ENCODE measurements at places on chromosomes 1 and 21.

DNA sequence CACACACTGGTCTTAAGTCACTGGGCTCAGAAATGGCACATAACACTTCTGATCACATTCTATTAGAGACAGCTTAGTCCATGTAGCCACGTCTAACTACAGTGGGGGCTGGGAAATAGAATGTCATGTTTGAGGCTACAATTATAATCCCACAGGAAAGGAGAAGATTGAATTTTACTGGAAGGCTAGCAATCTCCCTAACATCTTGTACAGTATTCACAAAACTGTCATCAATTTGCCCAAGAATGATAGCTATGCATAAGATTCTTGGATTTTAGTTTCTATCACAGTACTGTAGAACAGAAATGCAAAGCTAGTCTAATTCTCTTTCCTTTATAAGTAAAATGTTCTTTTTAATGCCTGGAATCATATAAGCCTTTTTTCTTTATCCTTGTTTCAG, 12.7 kb upstream of the ZMYM6 start:
- DNase-seq: no peak

DNA sequence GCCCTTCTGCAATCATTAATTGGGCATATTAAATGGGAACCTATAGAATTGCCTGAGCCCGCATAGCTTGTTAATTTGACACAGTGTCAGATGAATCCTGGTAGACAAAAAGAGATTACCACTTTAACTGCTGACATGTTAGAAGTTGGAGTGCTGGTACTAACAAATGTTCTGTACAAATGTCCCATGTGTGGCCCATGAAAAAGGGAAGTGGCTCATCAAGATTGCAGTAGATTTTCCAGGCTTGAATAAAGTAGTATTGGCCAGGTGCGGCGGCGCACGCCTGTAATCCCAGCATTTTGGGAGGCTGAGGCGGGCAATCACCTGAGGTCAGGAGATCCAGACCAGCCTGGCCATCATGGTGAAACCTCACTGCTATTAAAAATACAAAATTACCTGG, 45.6 kb downstream of the GNPAT start:
- no peak for DNase-seq

DNA sequence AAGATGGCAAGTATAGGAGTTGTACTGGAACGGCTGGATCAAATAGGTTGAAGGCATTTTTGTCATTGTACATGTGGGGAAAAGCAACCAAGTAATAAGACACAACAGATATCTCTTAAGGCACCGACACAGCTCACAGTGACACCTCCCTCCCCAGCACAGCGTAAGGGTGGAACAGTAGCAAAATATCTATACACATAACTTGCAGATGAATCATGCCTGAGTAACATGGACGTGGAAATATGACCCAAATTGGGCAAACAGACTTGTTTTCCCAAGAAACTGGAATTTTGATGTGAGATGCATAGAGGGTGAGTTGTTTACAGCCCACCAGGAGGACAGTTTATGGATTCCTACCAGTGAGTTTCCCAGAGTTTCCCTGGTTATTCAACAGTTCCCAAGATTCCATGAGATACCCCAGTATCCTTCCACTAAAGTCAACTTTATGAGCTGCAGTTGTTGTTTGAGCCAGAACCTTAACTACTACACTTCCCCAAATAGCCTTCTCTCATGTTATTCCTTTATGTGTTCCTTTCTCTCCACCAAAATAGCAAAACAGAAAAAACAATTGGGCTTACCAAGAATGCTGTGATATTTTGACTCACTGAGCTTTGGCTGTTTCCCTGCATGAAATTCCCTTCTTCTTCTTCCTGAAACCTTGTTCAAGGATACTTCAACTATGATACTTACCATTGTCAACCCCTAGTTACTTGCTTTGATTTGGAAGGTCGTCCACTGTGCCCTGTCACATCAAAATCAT, 7.1 kb upstream of the DR1 start:
- DNase-seq: no peak

DNA sequence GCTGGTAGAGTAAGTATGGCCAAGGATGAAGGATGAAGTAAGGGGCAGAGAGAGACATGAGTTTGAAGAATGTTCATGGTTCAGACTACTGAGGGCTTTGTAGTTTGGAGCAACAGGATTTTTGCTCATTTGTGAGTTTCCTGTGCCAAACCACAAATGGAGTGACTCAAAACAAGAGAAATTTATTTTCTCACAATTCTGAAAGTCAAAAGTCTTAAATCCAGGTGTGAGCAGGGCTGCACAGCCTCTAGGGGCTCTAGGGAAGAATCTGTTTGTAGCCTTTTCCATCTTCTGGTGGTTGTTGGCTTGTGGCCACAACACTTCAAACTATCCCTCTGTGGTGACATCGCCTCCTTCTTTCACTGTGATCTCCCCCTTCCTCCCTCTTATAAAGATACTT, 58.9 kb downstream of the RHOU start:
- no peak for DNase-seq

DNA sequence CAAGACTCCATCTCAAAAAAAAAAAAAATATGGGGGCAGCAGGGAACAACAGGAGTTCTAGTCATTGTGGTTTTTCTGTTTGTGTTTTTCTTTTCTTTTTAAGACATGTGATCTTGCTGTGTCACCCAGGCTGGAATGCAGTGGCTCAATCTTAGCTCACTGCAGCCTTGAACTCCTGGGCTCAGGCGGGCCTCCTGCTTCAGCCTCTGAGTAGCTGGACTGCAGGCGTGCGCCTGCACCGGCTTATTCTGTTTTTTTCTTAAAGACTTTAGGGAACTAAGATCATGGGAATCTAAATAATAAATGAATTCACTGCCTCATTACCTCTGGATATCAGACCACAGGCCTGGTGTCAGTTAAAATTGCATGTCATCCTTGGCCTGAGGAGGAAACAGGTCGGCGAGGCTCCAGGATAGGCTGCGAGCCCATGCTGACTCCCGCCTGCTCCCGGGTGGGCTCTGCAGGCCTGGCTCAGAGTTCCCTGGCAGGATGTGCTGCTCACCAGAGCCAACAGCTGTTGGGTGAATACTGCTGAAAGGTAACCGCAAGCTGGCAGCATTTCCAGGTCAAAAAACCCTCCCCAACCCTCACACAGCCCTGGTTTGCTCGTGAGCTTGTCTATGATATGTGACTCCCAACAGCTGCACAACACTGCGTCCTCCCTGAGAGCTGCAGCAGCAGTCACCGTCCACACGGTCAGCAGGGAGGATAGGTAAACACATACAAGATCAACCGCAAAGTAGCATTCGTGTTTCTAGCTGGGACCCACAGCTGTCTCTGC, 58.1 kb downstream of the SCCPDH start:
- DNase-seq: no peak

DNA sequence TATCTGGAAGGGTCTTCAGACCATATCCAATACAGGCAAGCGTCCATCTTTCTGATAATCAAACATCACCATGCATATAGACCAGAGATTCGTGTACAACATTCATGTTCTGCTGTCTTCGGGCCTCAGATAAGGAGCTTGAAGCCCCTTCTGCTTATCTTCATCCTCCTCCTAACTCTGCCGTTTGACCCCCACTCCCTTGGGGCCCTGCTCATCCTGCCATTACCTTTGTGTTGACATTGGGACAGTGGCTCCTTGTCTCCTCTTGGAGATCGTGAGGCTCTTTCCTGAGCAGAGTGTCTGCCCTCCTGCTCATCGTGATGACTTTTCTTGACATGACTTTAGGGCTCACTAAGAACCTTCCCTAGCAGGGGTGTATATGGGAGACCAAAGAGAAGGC, 37.3 kb downstream of the ACTL8 start:
- DNase-seq: no peak

DNA sequence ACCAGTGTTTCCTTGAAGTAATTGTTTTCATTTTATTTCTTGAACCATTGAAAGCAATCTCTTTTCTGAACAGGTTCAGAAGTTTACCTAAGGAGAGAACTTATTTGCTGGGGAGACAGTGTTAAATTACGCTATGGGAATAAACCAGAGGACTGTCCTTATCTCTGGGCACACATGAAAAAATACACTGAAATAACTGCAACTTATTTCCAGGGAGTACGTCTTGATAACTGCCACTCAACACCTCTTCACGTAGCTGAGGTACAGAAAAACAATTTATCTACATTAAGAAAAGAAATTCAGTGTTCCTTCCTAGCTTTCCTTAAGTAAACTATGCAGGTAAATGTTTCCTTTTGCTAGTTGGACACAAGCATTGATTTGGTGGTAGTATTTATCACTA, 27.4 kb downstream of the AGL start:
- DNase-seq: no peak

GRCh38 chr1:101004061-101004460, 21.5 kb downstream of the DPH5 start:
- no peak for DNase-seq

GRCh38 chr1:235908742-235909520, 42.2 kb upstream of the LYST start:
- DNase-seq: no peak

DNA sequence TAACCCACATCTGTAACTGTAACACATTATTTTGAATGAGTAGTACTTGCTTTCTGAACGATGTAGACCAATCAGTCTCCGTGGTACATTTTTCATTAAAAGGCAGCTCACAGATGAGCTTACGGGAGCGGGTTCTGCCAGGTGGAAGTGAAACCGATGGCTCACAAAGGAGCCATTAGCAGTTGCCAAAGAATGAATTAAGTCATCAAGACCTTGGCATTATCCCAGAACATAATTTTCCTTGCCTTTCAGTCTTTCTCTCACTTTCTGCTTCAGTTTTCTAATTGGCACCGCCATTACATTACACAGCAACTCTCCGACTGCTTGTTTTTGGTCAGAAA, 33.5 kb upstream of the UTS2 start:
- no peak for DNase-seq

DNA sequence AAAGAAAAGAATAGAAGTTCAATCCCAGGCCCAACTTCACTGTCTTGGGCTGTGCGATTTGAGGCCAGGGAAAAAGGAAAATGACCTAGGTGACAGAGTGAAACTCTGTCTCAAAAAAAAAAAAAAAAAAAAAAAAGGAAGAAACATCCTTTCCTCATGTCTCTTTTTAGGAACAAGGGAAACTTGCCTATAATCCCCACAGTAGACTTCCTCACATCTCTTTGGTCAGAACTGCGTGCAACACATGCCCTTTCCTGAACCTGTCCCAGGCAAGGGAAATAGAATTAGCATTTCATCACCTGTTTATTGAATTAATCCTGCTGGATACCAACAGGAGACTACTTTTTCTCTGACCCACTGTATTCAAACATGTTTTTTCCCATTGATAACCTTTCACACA, 2.3 kb downstream of the DCST1 start:
- no peak for DNase-seq

GRCh38 chr1:41656825-41657500, 172.5 kb upstream of the EDN2 start:
- DNase-seq: no peak

GRCh38 chr1:37793773-37794371, at the start of gene MANEAL:
TSS of gene MANEAL (plus strand) at chr1:37793847. CDS start at chr1:37794183, 336 bp downstream.
- no peak for DNase-seq

GRCh38 chr1:111474106-111474505, 322 bp downstream of the C1orf162 start:
- DNase-seq: no peak

GRCh38 chr1:27298632-27299384, 23.2 kb upstream of the TMEM222 start:
- no peak for DNase-seq

- no peak for DNase-seq
These were observed 66.8 kb downstream of the PHACTR4 start for GRCh38 chr1:28436211-28436769.

DNA sequence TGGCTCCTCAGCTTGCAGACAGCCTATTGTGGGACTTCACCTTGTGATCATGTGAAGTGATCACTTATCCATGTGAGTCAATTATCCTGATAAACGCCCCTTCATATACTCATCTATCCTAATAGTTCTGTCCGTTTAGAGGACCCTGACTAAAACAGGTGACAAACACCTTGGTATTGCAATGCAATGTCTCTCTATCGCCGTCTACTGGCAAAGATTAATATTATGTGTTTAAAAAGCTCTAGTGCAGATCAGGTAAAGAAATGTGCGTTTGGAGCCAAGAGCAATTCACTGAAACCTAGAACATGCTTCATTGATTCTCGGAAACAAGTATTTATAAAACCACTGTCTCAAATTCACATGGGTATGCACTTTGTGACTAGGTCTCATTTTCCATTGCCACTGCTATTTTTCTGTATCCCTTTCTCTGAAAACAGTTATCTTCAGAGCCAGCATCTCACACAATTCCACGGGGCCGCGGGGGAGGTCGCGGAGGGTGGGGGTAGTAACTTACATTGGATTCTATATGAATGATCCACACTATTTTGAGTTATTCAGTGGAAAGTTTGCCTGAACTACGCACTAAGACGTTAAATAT, 554.6 kb upstream of the NCAM2 start:
- DNase-seq: no peak

- no peak for DNase-seq
These were observed 24.6 kb downstream of the LRRC41 start for GRCh38 chr1:46278807-46279206.

GRCh38 chr21:21712748-21713520, 714.7 kb downstream of the NCAM2 start:
- no peak for DNase-seq

- DNase-seq: no peak
These were observed 12.9 kb downstream of the TRABD2B start for GRCh38 chr1:47984175-47984789.

- DNase-seq: no peak
These were observed 30.7 kb downstream of the DMBX1 start for GRCh38 chr1:46520063-46520911.

- no peak for DNase-seq
These were observed 7.4 kb upstream of the PIGR start for GRCh38 chr1:206953626-206954025.

DNA sequence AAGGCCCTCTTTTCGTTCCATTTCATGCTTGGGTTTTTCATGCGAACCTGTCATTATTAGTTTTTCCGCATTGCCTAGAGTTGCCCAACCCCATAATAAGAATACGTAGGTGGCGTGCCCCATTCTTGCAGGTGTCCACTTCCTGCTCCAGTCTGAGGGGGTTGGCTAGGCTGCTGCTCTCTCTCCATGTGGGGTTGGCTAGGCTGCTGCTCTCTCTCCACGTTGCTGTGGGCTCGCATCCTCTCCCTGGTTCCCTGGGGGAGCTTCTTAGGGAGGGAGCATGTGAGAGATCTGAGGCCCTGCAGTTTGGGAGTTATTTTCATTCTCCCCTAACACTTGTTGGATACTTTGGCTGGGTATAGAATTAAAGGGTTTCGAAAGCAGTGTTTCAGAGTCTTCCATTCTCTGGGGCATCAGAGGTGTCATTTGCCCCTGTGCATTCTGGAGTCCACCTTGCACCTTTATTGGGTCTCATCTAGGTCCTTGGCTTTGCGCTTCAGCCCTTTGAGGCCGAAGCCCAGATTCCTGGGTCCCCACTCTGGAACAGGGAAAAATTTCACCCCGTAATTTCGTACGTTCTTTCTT, 8.6 kb downstream of the C1orf35 start:
- DNase-seq: no peak
